ENCODE measurements at places on chromosomes 2 and 18.

GRCh38 chr18:8724452-8724851 is 19.1 kb downstream of the MTCL1 start:
- no peak for DNase-seq
- no peak overlapping the region for H3K4me3 ChIP-seq
- H3K36me3 ChIP-seq, result no peaks in the 10 kb centered on the region
- no peaks in the 10 kb centered on the region for H3K4me1 ChIP-seq
- H3K27me3 ChIP-seq, result no peaks in the 10 kb centered on the region
- no peak overlapping the region for H3K27ac ChIP-seq

DNA sequence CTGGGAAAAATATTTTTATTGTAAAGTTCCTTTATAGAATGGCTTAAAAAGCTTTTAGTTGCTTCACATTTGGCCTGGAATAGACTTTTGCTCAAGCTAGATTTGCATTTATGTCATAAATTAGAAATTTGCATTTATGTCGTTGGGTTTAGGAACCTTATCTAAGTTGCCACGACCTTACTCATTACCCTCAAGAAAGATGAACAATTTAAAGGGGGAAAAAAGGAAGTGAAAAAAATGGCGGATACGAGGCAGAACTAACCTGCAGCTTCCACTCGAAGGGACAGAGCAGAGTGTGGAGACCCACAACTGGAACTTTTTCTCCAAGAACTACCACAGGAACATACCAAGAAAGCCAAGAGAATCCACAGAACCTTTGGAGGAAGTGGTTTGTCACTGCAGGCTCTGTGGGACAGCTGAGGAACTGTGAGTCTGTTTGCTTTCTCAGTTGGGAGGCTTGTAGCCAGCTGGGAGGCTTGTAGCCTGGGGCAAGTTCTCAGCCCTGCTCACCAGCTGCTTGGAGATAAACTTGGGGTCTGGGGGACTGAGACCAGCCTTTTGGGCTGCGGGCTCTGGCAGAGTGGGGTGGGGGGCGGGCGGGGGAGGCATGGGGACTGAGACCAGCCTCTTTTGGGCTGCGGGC is 349.9 kb upstream of the MEIS1 start:
- H3K27me3 ChIP-seq, result no peaks in the 10 kb centered on the region
- H3K4me3 ChIP-seq, result no peak overlapping the region
- no peak for DNase-seq

DNA sequence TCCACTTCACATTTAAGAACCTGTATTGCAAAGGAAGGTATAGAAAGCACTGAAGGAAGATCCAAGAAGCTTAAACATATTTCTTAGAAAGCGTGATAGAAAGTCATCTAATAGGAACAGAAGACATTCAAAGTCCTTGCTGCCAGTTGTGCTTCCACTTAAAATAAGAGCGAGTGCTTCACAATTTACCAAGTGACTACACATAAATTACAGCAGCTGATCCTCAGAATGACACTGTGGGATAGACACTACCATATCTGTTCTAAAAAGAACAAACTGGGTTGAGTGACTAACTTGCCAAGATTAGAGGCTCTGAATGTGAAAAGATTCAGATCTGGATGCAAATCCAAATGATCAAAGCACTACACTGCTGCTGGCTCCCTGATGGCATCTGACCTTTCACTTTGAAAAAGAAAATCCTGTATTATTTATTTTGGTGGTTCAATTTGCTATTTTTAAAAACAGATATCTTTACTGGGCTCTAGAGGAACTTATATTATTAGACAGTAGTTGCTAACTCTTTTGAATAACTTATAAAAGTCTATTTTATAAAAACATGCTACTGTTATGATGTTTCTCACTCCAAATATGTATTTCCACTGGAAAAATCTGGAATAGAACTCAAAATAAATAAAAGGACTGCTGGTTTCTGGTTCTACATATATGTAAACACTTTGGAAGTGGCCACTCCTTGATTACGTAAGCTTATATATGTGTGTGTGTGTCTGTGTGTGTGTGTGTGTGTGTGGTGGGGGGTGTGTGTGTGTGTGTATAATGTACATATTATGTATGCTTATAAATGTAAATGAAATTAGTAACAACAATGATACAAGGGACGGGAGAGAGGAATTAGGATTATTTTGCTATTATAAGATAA is 57.4 kb downstream of the KIDINS220 start:
- no peaks in the 10 kb centered on the region for H3K4me1 ChIP-seq
- no peak overlapping the region for H3K4me3 ChIP-seq
- no peak for DNase-seq
- peaks cover 7% of the 10 kb centered on the region for H3K36me3 ChIP-seq
- H3K27ac ChIP-seq, result no peak overlapping the region
- no peaks in the 10 kb centered on the region for H3K27me3 ChIP-seq

DNA sequence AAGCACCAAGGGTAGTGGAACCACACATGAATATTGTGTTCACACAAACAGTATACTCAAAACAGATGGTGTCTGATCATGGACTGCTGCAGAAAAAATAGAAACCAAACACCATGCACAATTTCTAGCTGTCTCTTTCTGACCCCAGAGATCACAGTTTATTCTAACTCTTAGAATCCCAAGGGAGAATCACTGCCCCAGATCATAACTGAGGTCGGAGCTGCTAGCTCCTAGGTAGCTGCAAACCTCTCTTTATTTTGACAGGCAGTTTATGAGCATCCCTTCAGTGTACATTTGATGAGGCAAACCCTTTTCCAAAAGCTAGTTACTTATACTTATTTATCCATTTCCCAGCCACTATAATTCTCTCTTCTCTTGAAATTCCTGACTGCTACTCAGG is 439.1 kb upstream of the HNMT start:
- no peak overlapping the region for H3K4me3 ChIP-seq
- no peaks in the 10 kb centered on the region for H3K27me3 ChIP-seq

DNA sequence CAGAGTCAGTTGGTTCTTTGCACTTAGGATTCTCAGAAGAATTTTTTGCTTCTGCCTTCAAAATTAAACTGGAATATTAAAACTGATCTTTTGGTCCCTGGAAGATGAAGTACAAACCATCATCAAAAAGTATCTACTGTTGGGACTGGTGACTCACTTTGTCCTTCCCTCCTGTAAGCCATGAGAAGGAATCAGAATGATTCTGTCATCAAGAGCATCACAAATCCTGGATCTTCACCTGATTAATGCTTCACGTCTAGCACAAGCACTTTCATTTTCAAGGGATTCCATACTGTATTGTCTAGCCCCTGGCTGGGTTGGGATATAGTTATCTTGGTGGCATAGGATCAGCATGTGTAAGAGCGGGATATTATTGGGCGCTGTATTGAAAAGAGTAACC is 69.3 kb upstream of the CYP1B1 start:
- H3K4me3 ChIP-seq, result no peak overlapping the region
- no peaks in the 10 kb centered on the region for H3K36me3 ChIP-seq
- no peak for DNase-seq
- H3K27me3 ChIP-seq, result no peaks in the 10 kb centered on the region

DNA sequence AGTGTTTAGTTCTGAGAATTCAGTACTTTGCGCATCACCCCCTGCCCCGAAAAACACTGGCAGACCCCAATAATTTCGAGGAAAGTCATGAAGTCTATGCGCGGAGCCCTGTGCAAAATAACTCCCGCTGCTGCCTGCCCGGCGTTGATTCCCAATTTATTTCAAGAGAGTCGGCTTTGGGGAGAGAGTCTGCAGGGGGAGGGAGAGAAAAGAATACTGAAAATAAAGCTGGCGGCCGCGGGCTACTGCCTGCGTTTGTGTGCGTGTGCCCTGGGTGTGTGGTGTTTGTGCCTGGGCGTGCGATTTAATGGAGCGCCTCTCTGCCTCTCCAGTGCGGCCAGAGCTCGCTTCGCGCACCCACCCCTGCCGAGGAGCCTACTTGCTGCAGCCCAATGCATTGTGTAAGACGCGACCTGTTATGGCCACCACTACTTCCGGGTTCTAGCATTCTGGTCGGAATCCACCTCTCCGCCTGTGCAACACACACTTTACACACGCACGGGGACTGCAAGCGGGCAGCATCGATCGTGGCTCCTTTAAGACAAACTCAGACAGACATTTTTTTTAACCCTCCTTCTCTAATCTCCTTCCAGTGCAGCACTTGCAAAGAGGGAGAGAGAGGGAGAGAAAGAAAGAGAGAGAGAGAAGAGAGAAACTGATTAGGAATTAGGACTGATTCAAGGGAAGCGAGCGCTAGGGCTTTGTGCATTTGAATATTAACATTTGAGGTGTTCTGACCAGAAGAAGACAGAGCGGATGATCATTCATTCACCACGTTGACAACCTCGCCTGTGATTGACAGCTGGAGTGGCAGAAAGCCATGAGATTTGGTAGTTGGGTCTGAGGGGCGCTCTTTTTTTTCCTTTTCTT is at the start of gene MEIS1:
Gene MEIS1 (plus strand): TSS at position 447 of the 870 bp plus-strand sequence. CDS start 732 bp downstream, outside the sequence.
- peak; percentile 91 for DNase-seq
- H3K4me1 ChIP-seq, result peaks cover 18% of the 10 kb centered on the region
- H3K27ac ChIP-seq, result peak within 1 kb of the TSS; percentile 83
- H3K36me3 ChIP-seq, result no peaks in the 10 kb centered on the region

GRCh38 chr18:11310476-11311086 is 161.2 kb upstream of the PIEZO2 start:
- H3K27me3 ChIP-seq, result no peaks in the 10 kb centered on the region
- DNase-seq, result peak; percentile 64
- H3K36me3 ChIP-seq, result no peaks in the 10 kb centered on the region
- no peaks in the 10 kb centered on the region for H3K4me1 ChIP-seq
- H3K27ac ChIP-seq, result no peak overlapping the region

DNA sequence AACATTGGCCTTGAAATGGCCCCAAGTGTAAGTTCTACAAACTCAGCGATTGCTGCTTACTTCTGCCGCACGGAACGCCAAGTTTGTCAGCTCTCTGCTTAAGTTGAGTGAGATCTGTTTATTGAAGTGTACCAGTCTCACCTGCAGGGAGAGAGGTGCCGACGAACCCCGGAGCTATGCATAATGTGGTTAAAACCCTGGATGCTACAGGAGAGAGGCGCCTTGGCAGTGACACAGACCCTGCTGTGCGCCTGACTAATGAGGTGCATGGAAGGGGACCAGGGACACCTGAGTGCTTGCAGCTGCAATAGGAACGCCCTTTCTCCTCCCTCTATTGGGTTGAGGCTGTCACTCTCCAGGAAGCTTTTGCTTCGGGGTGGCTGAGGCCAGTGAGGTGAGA is 979 bp downstream of the SLC9A2 start:
- H3K4me1 ChIP-seq, result peaks cover 16% of the 10 kb centered on the region
- H3K27ac ChIP-seq, result peak overlapping the region; percentile 88
- H3K27me3 ChIP-seq, result no peaks in the 10 kb centered on the region
- no peaks in the 10 kb centered on the region for H3K36me3 ChIP-seq

- peaks cover 64% of the 10 kb centered on the region for H3K36me3 ChIP-seq
- no peak overlapping the region for H3K4me3 ChIP-seq
- H3K4me1 ChIP-seq, result no peaks in the 10 kb centered on the region
Observed at GRCh38 chr2:165895974-165896373, 57.6 kb downstream of the TTC21B start.

- H3K36me3 ChIP-seq, result no peaks in the 10 kb centered on the region
- DNase-seq, result no peak
- H3K27ac ChIP-seq, result peak overlapping the region; percentile 36
- H3K4me3 ChIP-seq, result no peak overlapping the region
- no peaks in the 10 kb centered on the region for H3K27me3 ChIP-seq
Observed at GRCh38 chr2:39504790-39505335, 67.8 kb upstream of the MAP4K3 start.

- H3K27me3 ChIP-seq, result no peaks in the 10 kb centered on the region
- H3K4me3 ChIP-seq, result no peak overlapping the region
- DNase-seq, result no peak
- peaks cover 58% of the 10 kb centered on the region for H3K4me1 ChIP-seq
- H3K27ac ChIP-seq, result peak overlapping the region; percentile 68
Observed at GRCh38 chr18:34740101-34740500, 30.0 kb downstream of the DTNA start.

GRCh38 chr2:72993147-72993932 is 76.0 kb downstream of the EMX1 start:
- no peak overlapping the region for H3K27ac ChIP-seq
- no peaks in the 10 kb centered on the region for H3K4me1 ChIP-seq

DNA sequence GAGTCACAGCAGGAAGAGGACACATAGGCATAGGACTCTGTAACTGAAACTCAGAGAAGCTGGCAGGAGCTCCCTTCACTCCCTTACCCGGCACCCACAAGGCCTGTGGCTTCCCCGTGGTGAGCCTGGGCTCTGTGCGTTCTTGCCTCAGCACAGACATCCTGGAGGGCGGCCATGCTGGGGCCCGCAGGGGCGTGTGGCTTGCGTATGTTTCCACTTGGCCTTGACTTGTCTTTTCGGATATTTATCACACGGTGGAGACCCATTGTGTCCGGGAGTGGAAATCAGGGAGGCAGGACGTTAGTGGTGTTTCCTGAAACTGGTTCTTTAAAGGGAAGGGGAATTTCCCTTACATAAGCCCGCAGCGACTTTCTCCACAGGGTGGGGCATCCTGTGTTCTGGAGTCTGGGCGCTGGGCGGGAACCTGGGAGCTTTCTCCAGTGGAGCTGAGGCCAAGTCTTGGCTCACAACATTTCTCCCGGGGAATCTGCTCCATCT is 49.9 kb upstream of the EML6 start:
- peaks cover 19% of the 10 kb centered on the region for H3K36me3 ChIP-seq
- no peak overlapping the region for H3K4me3 ChIP-seq
- H3K4me1 ChIP-seq, result peaks cover 34% of the 10 kb centered on the region
- H3K27me3 ChIP-seq, result no peaks in the 10 kb centered on the region
- peak; percentile 68 for DNase-seq
- peak overlapping the region; percentile 79 for H3K27ac ChIP-seq

DNA sequence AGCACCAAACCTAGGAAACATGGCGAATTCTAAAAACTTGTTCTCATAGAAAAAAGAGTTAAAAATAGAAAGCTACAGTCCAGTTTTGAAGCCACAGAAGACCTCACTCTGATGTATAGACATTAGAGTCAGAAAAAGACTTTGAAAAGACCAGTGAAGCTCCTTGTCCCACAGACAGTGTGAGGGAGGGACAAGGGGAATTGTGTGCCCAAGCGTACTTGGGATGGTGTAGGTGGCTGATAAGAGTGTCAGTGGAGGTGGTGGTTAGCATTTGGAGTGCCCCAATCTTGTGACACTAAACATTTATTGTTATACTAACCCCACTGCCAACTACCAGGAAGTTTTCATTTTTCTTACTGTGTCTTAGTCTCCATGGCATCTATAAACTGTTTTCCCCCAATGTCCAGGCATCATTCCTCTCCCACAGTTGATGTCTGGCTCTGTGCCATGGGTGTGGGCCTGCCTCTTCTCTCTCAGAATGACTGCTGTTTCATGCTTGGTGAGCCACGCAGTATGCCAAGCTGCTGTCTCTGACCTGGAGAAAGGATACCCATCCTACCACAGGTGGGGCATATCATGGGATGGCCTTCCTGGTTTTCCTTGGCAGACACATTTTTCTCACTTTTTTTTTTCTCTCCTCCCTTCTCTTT is 161.4 kb downstream of the RPIA start:
- H3K4me3 ChIP-seq, result no peak overlapping the region
- no peak for DNase-seq
- H3K27me3 ChIP-seq, result no peaks in the 10 kb centered on the region
- no peak overlapping the region for H3K27ac ChIP-seq

GRCh38 chr18:58580078-58580477 is 48.8 kb downstream of the ALPK2 start:
- no peak for DNase-seq
- peaks cover 51% of the 10 kb centered on the region for H3K4me1 ChIP-seq
- no peaks in the 10 kb centered on the region for H3K27me3 ChIP-seq
- no peak overlapping the region for H3K4me3 ChIP-seq
